ENCODE measurements at places on chromosomes 13 and 19.

DNA sequence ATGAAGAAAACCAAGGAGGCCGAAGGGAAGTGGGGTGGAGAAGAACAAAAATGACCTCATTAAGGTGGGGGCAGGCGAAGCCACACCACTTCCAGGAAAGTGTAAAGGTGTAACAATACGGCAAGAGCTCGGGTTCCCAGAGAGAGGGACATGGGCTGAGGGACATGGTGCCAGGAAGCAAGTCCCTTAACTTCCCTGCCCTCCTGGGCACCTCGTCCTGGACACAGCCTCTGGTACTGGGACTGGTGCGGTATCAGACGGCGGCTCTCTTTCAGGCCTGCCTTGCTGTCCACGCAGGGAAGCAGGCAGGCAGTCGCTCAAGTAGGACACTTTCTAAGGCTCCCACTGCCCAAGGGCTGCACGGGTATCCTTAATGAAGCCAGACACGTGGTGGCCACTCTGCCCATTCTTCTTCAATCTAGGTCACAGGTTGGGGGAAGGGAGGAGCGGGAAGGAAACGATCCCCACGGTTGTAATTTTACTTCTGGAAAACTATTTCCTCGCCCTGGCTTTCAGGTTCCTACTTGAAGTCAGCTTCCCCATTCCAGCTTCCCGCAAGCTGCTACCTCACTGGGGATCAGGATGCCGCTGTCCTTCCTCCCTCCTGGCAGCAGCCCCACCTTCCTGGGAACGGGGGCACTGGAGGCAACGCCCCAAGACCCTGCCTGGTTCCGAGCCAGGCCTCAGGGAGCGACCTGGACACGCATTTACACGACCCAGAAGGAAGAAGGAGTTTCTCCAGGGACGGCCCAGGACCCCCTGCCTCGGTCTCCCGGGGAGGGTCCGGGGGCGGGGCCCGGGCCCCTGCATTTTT lies 1.2 kb downstream of the AP3D1 start:
- DNase-seq, result no peak

GRCh38 chr19:32818536-32818935 lies 51.0 kb downstream of the SLC7A9 start:
- DNase-seq, result no peak

DNA sequence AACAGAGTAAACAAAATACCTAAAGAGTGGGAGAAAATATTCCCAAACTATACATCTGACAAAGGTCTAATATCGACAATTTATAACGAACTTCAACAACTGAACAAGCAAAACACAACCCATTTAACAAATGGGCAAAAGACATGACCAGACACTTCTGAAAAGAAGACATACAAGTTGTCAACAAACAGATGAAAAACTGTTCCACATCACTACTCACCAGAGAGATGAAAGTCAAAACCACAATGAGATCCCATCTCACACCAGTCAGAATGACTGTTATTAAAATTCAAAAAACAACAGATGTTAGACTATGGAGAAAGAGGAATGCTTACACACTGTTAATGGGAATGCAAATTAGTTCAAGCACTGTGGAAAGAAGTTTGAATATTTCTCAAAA lies 233.8 kb upstream of the EDNRB start:
- DNase-seq, result no peak

- DNase-seq, result no peak
These were observed 71.1 kb downstream of the CBY2 start for GRCh38 chr13:45773236-45773635.

DNA sequence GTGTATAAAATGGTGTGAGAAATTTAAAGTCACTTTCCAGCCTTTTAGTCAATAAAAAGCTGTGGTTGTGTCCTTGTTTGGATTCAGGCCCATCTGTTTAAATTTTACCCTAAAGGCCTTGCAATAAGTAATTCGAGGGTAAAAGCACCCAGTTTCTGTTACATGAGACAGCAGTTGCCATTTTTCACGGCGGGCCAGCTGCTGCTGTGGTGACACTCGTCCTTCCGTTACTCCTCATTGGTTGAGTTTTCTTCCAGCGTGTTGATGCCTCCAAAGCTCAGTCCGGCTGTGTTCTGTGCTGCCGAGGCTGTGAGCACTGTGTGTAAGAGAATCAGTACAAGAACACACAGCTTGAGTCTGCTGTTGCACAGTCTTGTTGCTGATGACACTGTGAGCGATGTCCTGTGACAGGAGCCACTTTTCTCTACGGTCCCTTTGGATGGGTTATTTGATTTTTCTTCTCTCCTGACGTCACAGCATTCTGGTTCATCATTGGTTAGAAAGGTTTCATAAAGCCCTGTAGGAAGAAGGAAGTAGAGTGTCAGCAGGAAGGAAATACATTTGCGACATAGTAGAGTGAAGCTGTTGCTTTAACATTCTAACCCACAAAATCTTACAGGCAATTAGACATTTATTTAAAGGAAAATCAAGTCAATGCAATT lies 602.5 kb upstream of the ARGLU1 start:
- DNase-seq, result peak; percentile 4

GRCh38 chr19:2010135-2010668 lies 5.3 kb downstream of the BTBD2 start:
- DNase-seq, result no peak

DNA sequence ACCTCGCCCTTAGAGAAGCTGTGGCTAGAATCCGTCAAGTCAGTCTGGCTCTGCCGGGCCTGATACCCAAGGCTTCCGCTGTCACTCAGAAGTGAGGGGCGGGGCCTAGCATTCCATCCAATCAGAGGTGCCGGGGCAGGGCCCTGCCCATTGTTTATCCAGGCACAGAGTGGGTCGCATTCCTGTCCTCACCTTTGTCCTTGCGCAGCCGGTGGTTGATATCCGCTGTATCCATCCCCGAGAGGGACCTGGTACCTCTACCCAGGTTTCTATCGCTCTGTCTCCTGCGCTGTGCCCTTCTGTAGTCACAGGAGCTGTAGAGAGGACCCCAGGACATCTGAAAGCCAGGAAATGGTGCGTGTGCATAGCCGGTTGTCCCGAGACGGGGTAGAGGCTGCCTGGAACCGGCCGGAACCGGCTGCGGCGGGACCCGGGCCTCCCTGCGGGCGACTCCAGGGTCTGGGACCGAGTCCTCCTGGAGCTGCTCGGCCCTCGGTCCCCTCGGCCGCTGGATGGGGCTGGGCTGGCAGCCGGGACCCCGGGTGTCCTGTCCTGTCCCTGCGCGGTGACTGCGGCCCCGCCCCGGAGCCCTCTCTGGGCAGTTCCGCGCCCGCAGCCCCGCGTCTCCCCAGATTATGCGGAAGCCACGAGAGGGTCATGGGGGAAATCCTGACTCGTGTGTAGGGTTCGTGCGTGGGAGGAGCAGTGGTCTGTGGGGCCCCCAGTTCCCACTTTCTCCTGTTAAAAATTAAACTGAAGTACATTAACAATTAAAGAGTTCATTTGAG lies at the start of gene ZNF763:
ZNF763 (plus strand) TSS at position 183 of the 788 bp plus-strand sequence; CDS start at position 352, 169 bp downstream.
- DNase-seq, result no peak

- no peak for DNase-seq
These were observed 643.6 kb downstream of the PCDH9 start for GRCh38 chr13:66586489-66586888.

GRCh38 chr13:74920361-74920760 lies 561.6 kb downstream of the TBC1D4 start:
- no peak for DNase-seq

DNA sequence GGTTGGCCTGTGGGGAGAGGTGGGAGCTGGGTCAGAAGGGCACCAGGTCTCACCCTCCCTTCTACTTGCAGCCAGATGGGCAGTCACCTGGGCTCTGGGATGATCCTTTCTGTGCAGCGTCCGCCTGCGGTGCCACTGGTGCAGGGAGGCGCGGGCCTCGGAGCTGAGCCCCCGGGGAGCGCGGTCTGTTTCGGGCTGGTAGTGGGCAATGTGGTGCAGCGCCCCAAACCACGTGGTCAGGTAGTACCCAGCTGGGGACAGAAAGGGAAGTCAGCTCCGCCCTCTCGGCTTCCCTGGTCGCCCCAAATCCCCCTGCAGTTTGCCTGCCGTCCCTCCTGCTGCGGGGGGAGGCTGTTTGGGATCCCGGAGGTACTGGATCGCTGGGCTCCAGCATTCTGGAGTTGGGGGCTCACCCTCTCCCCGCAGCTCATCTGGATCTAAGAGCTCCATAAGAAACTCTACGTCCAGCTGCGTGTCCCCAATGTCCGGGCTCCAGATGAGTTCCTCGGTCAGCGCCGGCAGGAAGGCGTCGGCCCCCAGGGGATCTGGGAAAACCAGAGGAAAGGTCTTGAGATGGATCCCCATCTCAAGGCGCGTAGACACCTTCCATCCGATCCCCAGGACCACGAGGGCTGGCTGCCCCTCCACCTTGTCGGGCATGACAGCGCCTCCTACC lies 8.8 kb downstream of the RINL start:
- no peak for DNase-seq

- no peak for DNase-seq
These were observed 738.3 kb upstream of the SLITRK5 start for GRCh38 chr13:86932776-86933334.

DNA sequence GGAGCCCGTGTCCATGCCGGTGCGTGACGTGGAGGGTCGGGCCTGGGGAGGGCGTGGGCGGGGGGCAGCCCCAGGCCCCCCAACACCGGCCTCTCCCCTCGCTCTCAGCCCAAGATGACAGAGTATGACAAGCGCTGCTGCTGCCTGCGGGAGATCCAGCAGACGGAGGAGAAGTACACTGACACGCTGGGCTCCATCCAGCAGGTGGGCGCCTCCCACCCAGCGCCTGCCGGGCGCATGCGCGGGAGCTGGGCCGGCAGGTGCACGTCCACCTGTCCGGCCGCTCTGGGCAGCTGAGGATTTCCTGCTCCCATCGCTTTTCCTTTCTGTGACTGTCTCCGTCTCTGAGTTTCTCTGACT lies 49.8 kb downstream of the VAV1 start:
- DNase-seq, result no peak

GRCh38 chr19:17686592-17687024 lies 1.5 kb downstream of the UNC13A start:
- no peak for DNase-seq

- DNase-seq, result no peak
These were observed 1.3 kb upstream of the PTOV1 start for GRCh38 chr19:49849433-49850220.

GRCh38 chr13:41075034-41075433 lies 13.7 kb downstream of the WBP4 start:
- no peak for DNase-seq

GRCh38 chr13:107867701-107868661 lies 347.4 kb downstream of the LIG4 start:
- DNase-seq, result peak; percentile 5

DNA sequence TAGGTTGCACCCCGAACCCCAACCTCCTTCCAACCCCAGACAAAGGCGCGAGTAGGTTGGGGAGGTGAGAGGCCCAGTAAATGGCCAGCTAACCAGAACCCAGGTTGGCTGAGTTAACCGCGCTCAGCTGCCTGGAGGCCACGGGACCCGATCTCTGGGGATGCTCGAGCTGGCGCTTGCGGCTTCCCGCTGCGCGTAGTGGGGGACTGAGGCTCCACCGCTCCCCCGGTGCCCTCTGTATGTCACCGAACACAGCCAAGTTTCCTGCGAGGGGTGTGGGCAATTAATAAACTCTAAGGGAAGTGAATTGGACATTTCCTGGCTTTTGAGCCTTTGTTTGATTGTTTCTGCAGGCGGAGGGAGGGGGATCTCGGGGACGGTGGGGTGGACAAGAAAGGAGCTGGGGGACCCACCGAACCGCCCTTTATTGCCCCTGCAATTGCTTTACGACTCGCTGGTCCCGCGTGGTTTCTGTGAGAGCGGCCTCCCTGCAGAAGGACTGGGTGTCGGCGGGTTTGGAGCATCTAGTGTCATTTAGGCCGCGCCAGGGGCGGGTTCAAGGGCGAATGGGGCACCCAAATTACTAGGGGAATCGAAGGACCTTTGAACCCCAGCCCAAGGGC lies 3.5 kb upstream of the ZIC5 start:
- DNase-seq, result no peak

DNA sequence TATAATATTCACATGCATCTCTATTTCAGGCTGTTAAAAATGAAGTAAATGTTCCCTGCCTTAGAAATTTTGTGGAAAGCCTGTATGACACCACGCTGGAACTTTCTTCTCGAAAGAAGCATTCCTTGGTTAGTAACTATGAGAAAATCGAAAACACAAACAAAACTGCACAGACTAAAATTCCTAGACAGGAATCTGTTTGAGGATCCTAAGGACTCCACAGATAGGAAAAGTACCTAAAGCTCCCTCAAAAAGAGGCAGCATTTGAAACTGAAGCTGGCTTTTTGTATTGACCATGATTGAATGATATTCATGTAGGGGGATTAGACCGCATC lies 103.4 kb downstream of the FRY start:
- DNase-seq, result no peak
